ENCODE measurements at places on chromosomes 11 and 22. TPM values are rescaled to one million over a fixed set of nuclear protein-coding genes. Genes with fewer than 3 reads are reported as not detected.

The OR51E1 gene
- 0.33 TPM for total RNA-seq

The BRSK2 gene
- total RNA-seq = 0.14 TPM

The NCF4 gene
- total RNA-seq = 17.6 TPM

The OR8D4 gene
- not detected for total RNA-seq

The KCTD14 gene
- 1.2 TPM for total RNA-seq

The OR52D1 gene
- total RNA-seq = not detected

The SLCO2B1 gene
- total RNA-seq = 13.0 TPM

The PMM1 gene
- total RNA-seq = 9.3 TPM

The NOX4 gene
- 0.80 TPM for total RNA-seq

DNA sequence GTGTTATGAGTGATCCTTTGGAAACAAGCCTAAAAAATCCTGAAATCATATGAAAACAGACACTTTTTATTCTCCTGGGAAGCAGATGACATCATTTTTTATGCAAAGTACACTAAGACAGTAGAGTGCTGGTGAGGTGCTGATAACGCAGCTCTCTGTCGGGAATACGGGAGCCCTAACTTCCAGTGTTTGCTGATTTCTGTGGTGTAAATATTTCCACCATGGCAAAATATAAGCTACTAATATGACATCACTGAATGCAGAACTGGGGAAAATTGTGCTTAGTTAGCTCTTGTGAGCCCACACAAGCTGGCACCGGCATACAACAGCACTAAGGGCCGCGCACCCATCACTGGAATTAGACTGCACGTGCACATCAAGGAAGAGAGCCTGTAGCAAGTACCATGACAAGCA, 82.6 kb downstream of the FAM76B start:
- H3K4me3 ChIP-seq = no peak overlapping the region
- H3K36me3 ChIP-seq = no peaks in the 10 kb centered on the region
- no peak for DNase-seq
- H3K4me1 ChIP-seq = no peaks in the 10 kb centered on the region

DNA sequence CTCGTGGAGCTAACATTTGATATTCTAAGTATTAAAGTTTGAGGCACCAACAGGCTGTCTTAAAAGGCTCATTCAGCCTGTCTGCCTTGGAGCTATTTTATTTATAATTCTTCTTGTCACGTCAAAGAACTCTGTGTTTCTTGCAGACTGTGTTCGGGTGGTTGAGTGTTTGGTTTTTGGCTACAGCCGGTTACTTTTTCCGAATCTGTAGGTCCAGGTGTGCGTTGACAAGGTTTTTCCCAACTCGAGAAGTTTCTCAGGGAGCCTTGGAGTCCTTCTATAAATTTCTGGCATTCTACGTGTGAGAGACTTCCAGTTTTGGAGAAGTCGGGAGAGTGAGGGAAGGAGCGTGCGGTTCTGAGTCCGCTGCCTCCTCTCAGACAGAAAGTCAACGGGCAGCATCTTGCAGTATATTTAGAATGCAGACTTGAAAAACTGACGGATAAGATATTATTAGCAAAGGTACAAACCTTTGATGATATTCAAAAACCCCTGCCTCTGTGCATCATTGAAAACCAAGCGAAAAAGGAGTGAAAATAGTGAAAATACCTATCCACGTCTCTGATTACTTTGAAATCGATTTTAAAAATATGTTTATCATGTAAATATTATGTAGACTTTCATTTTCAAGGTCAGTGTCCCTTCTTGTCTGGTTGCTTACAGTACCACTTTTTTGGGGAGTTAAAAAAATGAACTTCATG, 85.2 kb upstream of the PPARA start:
- H3K4me1 ChIP-seq = peaks cover 13% of the 10 kb centered on the region
- no peak for DNase-seq
- H3K36me3 ChIP-seq = peaks cover 11% of the 10 kb centered on the region
- no peak overlapping the region for H3K4me3 ChIP-seq

DNA sequence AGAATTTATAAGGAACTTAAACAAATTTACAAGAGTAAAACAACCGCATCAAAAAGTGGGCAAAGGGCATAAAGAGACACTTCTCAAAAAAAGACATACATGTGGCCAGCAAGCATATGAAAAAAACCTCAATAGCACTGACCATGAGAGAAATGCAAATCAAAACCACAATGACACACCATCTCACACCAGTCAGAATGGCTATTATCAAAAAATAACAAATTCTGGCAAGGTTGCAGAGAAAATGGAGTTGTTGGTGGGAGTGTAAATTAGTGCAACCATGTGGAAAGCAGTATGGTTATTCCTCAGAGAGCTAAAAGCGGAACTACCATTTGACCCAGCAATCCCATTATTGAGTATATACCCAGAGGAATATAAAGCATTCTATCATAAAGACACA, 866.8 kb upstream of the TENM4 start:
- no peaks in the 10 kb centered on the region for H3K4me1 ChIP-seq
- no peaks in the 10 kb centered on the region for H3K36me3 ChIP-seq
- DNase-seq = no peak
- no peak overlapping the region for H3K27ac ChIP-seq
- H3K27me3 ChIP-seq = no peaks in the 10 kb centered on the region

GRCh38 chr11:60786811-60787567, 1.9 kb downstream of the MS4A10 start:
- no peaks in the 10 kb centered on the region for H3K4me1 ChIP-seq
- H3K27me3 ChIP-seq = peaks cover 2% of the 10 kb centered on the region
- no peaks in the 10 kb centered on the region for H3K36me3 ChIP-seq
- DNase-seq = no peak
- H3K27ac ChIP-seq = no peak overlapping the region

- peaks cover 23% of the 10 kb centered on the region for H3K4me1 ChIP-seq
- H3K36me3 ChIP-seq = peaks cover 29% of the 10 kb centered on the region
- DNase-seq = peak; percentile 28
- H3K27ac ChIP-seq = peak overlapping the region; percentile 94
Measured at GRCh38 chr22:41285441-41285819, 557 bp downstream of the RANGAP1 start.

DNA sequence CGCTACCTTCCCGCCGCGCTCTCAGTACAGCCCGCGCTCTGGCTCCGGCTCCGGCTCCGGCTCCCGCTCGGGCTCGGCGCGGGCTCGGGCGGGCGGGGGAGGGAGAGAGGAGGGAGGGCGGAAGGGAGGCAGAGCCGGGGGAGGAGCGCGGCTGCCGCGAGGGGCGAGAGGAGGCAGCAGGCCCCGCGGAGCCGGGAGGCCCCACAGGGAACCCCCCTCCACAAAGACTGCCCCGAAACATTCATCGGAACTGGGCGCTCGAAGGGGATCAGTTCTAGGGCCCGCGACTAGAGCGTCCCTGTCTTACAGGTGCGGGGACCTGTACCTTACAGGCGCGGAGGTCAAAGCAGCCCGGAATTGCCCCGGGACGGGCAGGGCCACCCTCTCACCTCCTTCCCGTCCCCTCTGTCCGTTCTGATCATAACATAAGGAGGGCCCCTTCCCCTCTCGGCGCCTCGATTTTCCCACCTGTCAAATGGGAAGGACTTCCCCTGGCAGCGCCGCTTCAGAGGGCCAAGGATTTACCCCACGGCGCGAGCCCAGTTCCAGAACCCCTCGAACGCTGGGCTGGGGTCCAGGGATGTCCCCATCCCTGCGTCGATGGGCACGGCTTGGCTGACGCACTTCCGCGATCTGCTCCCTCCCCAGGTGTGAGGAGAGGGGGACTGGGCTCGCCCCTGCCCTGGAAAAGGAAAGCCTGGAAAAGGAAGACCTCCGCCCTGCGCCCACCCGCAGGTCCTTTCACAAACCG, at the start of gene SHISA8:
Gene SHISA8 (minus strand): TSS at position 40 of the 751 bp plus-strand sequence. CDS start 407 bp downstream, outside the sequence.
- no peak within 1 kb of the TSS for H3K27ac ChIP-seq
- H3K27me3 ChIP-seq = peaks cover 98% of the 10 kb centered on the region
- no peak for DNase-seq

- H3K4me3 ChIP-seq = no peak overlapping the region
- H3K27me3 ChIP-seq = no peaks in the 10 kb centered on the region
- no peaks in the 10 kb centered on the region for H3K36me3 ChIP-seq
- no peak overlapping the region for H3K27ac ChIP-seq
- DNase-seq = no peak
Measured at GRCh38 chr22:26236991-26237390, 67.7 kb downstream of the SEZ6L start.

GRCh38 chr22:23571486-23571885, 8.6 kb downstream of the IGLL1 start:
- H3K4me3 ChIP-seq = no peak overlapping the region
- no peaks in the 10 kb centered on the region for H3K4me1 ChIP-seq
- H3K27ac ChIP-seq = no peak overlapping the region
- no peaks in the 10 kb centered on the region for H3K36me3 ChIP-seq

DNA sequence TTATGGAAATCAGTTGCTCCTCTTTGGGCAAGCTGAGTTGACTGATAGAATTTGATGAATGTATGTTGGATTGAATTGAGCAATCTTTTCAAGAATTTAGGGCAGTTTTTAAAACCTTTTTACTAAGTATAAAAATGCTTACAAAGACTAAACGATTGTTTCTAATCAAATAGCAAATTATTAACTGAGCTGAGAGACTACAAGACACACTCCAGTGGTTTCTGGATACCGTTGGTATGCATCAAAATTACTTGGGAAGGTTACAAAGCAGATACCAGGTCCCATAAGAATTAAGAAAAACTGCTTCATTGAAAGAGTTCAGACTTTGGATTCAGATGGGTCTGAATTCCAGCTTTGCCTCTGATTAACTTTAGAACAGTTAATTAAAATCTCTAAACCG, 721.4 kb downstream of the FAM181B start:
- no peaks in the 10 kb centered on the region for H3K36me3 ChIP-seq
- no peak for DNase-seq
- no peaks in the 10 kb centered on the region for H3K4me1 ChIP-seq
- H3K27me3 ChIP-seq = no peaks in the 10 kb centered on the region
- H3K27ac ChIP-seq = no peak overlapping the region

- peaks cover 2% of the 10 kb centered on the region for H3K27me3 ChIP-seq
- no peaks in the 10 kb centered on the region for H3K36me3 ChIP-seq
- H3K4me3 ChIP-seq = no peak overlapping the region
- no peak for DNase-seq
Measured at GRCh38 chr11:8183111-8183510, 14.3 kb upstream of the RIC3 start.

DNA sequence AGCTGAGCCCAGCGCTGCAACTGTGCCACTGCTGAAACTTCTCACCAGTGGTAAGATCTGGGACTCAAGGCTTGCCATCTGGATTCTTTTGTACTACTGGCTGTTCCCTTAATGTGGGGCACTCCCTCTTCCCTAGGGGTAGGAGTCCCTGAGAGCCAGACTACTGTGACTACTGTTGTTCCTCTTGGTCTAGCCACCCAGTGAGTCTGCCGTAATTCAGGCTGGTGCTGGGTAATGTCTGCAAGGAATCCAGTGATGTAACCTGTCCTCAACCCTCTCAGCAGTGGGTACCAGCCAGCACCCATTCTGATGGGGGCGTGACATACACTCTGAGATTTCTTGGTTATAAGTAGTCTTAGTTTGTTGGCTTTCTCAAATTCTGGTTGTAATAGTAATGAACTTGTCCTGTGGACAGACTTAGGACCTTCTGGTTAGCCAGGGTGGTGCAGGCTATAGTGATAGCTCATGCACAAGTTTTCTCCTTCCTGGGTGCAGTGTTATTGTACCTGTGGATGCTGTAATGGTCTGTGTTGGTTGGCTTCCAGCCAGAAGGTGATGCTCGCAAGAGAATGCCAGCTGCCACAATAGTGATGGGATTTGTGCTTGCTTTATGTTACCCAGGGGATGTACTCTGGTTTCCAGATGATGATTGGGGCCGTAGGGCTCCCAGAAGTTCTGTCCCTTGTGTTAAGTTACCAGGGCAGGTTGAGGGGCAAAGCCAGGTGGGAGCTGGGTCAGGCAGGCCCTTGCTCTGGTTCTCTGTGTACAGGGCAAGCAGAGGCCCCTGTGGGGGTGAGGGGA, 65.5 kb downstream of the ARHGAP42 start:
- no peaks in the 10 kb centered on the region for H3K36me3 ChIP-seq
- DNase-seq = no peak
- H3K27me3 ChIP-seq = no peaks in the 10 kb centered on the region
- H3K4me3 ChIP-seq = no peak overlapping the region

DNA sequence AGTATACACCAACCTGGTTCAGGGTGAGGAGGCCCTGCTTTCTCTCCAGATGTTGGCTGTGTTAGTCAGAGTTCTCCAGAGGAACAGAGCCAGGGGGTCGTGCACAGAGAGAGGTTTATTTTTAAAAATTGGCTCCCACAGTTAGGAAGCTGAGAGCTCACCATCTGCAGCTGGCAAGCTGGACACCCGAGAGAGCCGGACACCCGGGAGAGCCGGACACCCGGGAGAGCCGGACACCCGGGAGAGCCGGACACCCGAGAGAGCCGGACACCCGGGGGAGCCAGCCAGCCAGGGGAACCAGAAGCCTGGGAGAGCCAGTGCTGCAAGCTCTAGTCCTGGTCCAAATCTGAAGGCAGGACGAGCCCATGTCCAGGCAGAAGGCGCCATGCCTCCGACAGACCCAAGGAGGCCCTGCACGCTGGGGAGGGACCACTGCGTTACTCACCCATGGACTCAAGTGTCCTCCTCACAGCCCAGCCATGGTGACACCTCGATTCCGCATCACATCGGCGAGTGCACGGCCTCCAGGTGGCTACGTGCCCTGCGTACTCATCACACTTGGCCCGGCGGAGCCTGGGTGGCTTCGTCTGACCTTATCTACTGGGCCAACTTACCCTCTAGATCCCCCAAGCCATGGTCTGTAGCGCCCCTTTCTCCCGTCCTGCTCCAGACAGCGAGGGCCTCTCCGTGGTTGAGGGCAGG, 99.0 kb downstream of the BRD1 start:
- peaks cover 18% of the 10 kb centered on the region for H3K4me1 ChIP-seq
- H3K36me3 ChIP-seq = no peaks in the 10 kb centered on the region
- H3K27ac ChIP-seq = no peak overlapping the region
- DNase-seq = no peak

Data from thymus (tissue), 14 donors.